ENCODE measurements at places on chromosomes 3 and 15.

DNA sequence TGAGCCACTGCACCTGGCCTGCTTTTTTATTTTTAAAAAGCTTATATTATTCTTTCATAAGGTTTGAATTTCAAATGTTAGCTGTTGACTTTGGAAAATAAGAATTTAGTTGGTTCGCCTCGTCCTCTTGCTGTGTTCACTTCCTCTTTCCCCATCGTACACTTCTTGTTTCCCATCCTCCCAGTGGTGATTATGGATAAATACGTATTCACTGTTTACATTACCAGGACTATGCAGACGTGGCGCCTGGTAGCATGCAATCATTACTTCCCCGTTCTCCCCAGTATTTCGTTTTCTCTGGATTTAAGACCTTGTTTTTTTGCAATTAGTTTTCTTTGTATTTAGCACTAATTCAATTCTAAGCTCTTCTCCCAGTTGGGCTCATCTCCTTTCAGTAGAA, 70.1 kb downstream of the LMLN start:
- DNase-seq: no peak
- H3K4me1 ChIP-seq: no peaks in the 10 kb centered on the region
- no peak overlapping the region for H3K4me3 ChIP-seq

DNA sequence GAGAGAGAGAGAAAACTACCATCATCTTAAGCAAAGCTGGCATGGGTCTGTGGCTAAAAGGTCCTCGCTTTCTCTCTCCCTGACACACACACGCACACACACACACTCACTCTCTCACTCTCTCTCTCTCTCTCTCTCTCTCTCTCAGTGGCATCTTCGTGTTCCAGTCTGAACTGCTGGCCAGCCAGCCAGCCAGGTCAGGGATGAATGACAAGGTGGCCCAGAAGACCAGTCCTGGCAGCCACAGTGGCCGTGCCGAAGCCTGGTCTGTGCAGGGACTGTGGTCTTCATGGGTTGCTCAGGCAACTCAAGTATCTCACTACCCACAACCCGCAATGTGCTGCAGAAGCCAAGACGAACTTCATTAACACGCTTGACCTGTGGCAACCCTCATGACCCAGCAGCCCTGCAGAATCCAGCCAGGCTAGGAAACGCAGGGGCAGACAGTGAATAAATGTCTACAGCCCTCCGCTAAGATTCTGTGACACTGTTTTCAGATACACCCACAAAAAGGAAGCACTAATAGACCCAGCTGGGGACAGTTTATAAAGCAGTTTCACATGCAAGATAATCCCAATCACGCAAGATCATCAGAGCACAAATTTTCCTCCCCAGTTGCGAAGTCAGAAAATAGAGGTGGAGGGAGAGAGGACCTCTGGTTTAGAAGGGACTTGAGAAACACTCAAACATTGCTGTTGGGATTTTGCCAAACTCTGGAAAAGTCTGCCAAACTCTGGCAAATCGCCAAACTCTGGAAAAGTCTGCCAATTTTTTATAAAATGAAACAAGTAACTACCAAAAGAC, 66.4 kb downstream of the XXYLT1 start:
- peaks cover 4% of the 10 kb centered on the region for H3K4me1 ChIP-seq
- H3K4me3 ChIP-seq: no peak overlapping the region

- DNase-seq: no peak
- H3K4me1 ChIP-seq: peaks cover 37% of the 10 kb centered on the region
- no peak overlapping the region for H3K27ac ChIP-seq
- H3K4me3 ChIP-seq: no peak overlapping the region
- H3K27me3 ChIP-seq: no peaks in the 10 kb centered on the region
- H3K36me3 ChIP-seq: no peaks in the 10 kb centered on the region
Observed at GRCh38 chr3:66297900-66298299, 77.1 kb downstream of the SLC25A26 start.

GRCh38 chr15:71329497-71330260, 214.4 kb downstream of the THSD4 start:
- no peak overlapping the region for H3K27ac ChIP-seq
- H3K36me3 ChIP-seq: no peaks in the 10 kb centered on the region
- no peaks in the 10 kb centered on the region for H3K27me3 ChIP-seq

GRCh38 chr3:19711160-19711782, 222.7 kb downstream of the EFHB start:
- no peaks in the 10 kb centered on the region for H3K27me3 ChIP-seq
- H3K27ac ChIP-seq: no peak overlapping the region
- no peak overlapping the region for H3K4me3 ChIP-seq
- no peaks in the 10 kb centered on the region for H3K4me1 ChIP-seq
- no peaks in the 10 kb centered on the region for H3K36me3 ChIP-seq

DNA sequence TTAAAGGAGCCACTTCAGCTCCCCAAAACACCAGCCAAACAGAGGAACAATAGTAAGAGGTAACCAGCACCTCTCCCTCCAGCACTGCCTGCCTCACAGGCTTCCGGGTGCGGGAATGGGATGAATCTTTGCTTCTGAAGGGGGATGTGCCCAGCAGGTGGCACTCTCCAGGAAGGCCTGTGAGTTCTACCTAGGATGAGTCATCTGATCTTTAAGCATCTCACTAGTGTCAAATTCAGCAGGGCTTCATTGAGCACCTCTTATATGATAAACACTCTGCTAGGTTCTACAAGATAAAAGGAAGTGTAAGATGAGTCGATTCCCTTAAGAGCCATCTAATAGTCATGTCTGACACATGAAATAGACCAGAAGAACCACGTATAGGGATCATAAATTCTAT, 237.4 kb upstream of the UMPS start:
- H3K36me3 ChIP-seq: no peaks in the 10 kb centered on the region
- no peak for DNase-seq
- H3K4me3 ChIP-seq: no peak overlapping the region
- H3K27ac ChIP-seq: no peak overlapping the region
- no peaks in the 10 kb centered on the region for H3K4me1 ChIP-seq

- H3K4me1 ChIP-seq: no peaks in the 10 kb centered on the region
- H3K36me3 ChIP-seq: no peaks in the 10 kb centered on the region
- DNase-seq: no peak
- H3K4me3 ChIP-seq: no peak overlapping the region
- no peaks in the 10 kb centered on the region for H3K27me3 ChIP-seq
- no peak overlapping the region for H3K27ac ChIP-seq
Observed at GRCh38 chr3:55615694-55616295, 128.7 kb upstream of the WNT5A start.

All from naive thymus-derived CD4-positive, alpha-beta T cell (primary cell).